ENCODE measurements at places on chromosomes 11 and 22.

DNA sequence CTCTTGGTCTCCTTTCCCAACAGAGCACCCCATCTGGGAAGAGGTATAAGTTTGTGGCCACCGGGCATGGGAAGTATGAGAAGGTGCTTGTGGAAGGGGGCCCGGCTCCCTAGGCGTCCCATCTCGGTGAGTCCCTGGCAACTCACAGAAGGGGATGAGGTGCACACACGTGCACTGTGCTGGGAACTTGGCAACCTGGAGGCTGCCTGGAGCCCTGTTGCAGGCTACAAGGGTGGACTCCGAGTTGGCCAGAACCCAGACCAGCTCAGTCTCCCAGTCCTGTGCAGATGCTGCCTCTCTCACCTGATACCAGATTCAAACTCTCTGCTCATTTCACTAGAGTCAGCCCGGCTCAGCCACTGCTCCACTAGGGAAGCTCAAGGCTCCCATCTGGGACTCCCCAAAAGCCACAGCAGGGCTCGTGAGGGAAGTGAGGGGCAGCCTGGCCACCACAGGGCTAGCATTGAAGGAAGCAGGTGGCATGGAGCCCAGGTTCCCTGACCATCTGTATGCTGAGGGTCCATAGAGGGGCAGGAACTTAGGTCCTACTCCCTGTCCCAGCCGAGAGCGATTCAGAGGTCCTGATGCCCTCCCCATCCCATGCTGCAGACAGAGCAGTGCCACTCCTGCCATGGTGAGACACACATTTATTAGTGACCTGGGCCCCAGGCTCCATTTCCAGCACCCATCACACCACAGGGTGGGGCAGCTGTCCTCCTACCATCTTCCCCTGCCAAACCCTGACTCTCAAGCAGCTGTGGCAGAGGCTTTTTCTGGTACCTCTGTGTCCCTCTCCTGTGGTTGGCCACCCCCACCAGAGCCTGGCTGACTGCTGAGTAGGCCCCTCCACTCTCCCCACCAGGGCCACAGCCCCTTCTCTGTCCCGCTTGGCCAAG is 4.0 kb downstream of the PRR33 start:
- no peak for DNase-seq

GRCh38 chr11:82989628-82990404 is 81.9 kb downstream of the RAB30 start:
- no peak for DNase-seq

DNA sequence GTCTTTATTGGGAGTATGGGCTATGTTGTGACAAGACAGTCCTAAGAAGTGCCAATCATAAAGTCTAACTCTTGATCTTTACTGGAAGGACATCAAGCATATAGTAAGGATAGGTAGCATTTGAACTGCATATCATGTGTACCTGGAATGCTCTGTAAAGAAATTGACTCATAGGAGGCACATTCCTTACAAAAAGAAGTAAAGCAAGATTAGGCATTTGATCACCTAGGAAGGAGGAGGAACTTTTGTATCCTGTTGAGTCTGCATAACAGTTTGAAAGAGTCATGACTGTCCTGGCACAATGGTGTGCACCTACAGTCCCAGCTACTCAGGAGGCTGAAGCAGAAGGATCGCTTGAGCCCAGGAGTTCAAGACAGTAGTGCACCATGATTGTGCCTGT is 42.2 kb upstream of the DNAJB7 start:
- no peak for DNase-seq

DNA sequence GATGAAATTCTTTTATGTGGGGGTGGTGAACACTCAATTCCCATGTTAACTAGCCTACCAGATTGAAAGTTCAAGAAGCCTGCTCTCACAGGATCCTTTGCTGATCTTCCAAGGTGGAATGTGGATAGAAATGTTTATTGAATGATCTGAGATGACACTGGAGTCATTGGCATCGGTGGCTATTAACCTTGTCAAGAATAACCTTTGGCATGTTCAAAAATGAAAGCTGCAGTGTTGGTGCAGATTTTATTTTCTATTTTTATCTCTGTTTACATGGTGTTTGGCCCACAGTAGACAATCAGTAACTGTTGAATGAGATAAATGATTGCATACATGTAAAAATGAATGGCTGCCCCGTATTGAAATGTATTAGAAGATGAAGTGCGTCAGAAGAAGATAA is 19.0 kb downstream of the MCAM start:
- no peak for DNase-seq

DNA sequence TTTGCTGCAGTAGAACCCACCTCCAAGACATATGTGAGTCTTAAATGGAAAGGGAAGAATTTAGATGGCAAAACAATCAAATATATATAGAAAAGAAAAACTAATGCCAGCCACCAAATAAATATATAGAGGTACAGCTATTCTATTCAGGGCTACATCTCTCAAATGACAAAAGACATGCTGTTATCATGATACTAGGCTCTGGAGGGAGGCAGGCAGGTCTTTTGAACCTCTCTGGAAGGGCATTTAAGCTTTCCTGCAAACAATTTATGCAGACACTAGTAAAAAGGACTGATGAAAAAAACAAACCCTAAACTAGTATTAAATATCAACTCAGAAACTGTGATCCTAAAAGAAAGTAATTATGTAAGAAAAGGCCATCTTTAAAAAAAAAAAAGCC is 24.4 kb downstream of the UEVLD start:
- no peak for DNase-seq
